ENCODE measurements at places on chromosomes 7 and 10.

DNA sequence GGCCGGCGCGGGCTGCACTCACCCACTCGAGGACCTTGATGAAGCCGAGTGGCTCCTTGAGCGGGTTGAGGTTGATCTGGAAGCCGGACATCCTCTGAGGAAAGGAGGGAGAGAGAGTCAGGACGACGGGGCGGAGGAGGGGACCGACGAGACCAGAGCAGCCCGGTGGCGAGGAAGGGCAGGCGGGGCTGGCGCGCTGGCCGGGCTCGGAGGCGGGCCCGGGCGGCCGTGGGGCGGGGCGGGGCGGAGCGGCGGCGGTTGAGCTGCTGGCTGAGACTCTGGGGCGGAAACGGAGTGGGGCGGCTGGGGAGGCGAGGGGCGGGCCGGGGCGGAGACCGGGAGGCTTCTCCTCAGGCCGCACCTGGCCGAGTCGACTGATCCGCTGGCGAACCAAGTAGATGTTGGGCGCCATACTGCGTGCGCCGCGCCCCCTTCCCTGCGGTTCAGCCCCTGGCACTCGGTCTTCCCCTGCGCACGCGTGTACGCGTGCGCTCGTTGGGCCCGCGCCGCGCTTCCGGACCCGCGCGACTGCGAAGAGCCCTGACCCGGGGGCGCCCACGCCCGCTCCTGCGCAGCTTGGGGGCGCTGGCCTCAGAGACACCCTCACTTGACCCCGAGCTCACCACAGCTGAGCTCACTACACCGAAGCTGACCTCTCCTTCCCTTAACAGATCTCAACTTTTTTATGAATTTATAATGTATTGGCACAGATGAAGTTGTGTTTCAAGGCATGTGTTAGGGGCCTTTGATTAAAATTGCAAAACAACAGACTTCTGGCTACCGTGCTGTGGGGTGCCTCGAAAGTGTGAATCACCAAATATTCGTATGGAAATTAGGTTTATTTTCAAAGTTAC is at the start of gene SYPL1:
TSS of gene SYPL1 (minus strand) at position 195 of the 854 bp plus-strand sequence. CDS start at position 91, 104 bp downstream.
- peak; percentile 84 for DNase-seq

- DNase-seq: no peak
These were observed 53.5 kb downstream of the NRF1 start for GRCh38 chr7:129665013-129665401.

DNA sequence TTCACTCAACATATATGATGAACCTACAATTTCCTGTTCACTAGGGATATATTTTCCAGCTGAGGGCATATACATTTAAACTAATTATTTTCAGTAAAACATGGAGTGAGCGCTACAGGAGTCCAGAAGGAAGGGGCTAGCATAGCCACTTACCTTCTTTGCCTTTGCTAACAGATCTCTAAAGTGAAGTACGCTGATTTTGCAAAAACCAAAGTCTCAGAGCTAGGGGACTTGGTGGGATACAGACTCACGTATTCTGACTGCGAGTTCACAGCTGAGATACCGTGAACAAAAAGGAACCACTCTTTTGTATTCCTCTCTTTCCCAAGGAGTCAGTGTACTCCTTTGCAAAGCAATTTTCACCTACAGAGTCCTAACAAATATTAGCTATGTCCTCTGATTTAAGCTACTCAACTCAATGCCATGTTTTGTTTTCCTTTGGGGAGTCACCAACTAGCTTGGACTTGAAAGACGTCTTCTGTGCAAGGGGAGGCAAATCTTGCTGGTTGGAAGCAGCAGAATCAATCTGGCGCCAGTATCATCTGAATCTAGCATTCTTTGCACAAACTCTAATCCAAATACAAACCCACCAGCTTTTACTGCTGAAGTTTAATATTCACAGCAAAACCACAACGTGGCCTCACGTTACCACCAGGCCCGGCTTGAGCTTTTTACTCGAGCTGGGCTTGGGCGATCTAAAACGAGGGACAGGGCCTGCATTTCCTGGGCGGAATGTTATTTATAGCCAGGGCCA is 657 bp downstream of the CDNF start:
- no peak for DNase-seq

DNA sequence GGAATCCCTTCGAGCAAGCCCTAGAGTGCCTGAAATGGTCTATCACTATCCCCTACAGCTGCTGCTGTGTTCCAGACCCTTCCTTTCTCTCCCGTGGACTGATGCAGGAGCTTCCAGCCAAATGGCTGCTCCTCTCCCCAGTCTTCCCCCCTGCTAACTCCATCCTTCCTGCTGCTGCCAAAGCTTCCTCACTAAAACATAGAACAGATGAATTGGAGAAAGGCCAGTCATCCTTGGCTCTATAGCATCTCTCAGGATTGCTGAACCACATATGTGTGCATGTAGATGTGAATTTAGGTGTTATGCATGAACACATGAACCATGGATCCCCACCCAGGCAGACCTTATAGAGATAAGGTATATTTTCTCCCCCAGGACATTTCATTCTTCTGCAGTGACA is 60.7 kb downstream of the GPR26 start:
- no peak for DNase-seq

GRCh38 chr7:130242198-130243014 is 24.3 kb upstream of the CPA2 start:
- DNase-seq: peak; percentile 27

DNA sequence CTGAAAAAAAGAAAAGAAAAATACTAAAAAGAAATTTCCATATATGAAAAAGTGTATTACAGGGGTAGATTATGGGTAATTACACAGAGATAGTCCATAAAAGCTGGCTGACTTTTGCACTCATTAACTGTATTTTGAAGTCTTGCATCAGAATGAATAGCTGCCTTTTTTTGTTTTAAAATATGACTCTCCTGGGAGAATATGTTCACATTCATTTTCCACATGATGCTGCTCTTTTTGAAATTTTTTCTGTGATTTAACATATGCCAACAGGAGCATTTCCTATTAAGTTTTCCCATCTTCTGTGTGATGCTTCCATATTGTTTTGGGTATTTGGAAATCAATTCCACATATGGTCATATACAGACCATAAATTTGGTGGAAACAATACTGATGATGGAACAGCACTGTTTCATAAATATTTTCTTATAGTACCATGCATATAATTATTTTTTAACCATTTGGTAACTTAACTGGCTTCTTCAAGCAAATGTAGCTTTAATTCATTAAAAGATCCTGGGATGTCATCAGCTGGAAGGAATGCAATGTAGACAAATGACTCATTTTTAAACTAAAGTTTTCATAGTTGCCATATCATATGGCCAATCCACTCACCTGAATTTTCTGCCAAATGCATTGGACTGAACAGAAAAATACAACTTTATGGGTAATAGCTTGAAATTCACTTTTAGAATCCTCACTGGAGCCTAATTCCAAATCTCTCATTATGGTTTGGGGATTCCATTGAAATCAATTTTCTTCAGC is 313.9 kb upstream of the GLI3 start:
- no peak for DNase-seq

DNA sequence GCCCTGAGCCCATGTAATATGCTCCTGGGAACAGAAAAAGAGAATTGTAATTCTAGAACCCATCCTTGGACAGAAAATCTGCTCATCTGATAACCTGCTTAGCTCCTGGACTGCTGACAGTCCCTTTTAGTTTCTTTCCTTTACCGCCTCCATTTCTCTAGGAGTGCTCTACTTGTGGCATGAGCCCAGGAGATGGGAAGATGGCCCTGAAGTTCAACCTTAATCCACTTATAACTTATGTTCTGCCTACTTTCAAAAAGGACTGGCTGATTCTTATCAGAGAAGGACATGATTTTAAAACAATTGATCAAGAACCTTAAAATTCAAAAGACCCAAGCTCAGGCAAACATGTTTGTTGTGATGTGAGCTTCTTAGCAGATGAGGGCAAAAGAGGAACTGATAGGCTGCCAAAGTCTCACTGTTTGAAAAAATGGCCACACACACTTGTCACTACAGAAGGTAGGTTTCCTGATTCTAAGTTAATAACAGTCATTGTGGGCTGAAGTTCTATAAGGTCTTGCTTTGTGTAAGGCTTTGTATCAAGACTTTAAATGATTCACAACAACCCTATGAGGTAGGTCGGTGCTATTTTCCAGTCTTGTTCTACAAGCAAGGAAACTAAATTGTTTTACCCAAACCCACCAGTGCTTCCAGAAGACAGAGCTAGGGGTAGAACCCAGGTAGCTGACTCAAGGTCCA is 94.3 kb upstream of the AFAP1L2 start:
- DNase-seq: no peak

DNA sequence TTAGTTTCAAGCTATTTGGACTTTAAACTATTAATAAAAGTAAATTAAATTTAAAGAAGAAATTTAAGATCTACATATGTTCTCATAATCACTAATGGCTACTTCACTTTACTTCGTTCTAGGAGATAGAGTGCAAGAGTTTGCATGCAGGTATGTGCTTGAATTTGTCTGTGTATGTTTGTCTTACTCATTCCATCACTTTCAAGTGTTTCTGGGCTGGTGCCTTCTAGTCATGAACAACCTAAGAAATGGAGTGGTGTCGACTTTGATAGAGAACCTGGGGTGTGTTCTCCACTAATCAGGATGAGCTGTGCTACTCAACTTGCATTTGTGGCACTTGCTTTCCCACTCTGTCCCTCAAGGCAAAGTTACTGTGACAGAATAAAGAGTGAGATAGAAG is 169.9 kb downstream of the KCND2 start:
- DNase-seq: no peak

DNA sequence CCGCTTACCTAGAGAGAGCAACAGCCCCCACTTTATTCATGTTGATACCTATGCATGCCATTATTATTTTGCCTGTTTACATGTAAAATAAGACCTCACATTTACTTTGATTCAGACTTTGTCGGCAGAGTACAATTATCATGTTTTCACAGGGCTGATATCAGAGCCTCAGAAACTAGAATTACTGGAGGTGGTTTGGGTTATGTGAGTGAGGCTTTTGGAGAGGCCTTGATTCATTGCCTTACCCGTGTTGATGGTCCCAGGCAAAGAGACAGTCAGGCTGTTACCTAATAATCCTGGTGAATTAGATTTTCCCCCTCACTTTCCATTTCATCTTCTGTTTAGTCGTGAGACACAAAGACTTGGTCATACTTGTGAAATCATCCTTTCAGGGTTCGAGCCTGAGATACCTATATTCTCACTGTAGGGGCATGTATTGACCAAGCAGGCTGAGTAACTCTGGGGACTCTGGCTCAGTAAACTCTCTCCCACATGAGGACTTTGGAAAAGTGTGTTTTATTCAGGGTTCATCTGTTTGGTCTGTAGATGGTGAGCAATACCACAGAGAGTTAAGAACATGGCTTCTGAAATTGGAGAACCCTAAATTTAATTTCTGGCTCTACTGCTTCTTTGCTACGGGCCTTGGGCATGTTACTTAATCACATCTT is 150.9 kb downstream of the CELF2 start:
- no peak for DNase-seq

DNA sequence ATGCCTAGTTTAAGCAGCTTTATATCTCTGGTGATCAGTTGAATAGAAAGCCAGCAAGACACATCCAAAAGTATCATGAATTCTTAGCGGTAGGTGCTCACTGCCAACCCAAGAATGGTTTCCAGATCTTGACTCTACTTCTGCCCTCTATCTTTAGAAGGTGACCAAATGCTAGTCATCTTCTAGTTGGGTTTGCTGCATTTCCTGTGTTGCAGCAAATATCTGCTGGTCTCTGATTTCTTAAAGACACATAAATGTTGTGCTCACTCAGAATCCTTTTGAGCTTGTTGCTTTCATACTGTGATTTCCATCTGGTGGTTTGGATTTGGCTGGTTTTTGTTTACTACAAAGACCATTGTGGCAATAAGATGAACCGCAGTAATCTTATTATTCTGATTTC is 2.2 kb downstream of the CDC123 start:
- DNase-seq: no peak

DNA sequence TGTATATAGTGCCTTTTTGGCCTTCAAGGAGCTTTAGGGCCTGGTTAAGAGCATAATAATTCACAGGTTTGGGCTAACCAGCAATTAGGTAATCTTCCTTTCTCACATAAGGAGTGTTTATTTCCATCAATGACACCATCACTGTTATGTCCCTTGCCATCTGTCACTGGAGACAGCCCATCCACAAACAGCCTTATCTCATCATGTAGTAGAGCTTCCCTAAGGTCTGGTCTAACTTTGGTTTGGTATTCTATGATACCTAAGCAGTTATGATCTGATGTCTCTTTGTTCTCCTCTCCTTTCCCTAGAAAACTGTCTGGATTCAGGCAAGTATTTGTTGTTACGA is 26.4 kb downstream of the MAPK8 start:
- no peak for DNase-seq

- DNase-seq: no peak
These were observed 34.3 kb downstream of the NPY start for GRCh38 chr7:24318326-24318725.

GRCh38 chr7:25348104-25348503 is 119.8 kb upstream of the NPVF start:
- no peak for DNase-seq

- DNase-seq: no peak
These were observed 21.5 kb downstream of the BTAF1 start for GRCh38 chr10:91944880-91945630.

DNA sequence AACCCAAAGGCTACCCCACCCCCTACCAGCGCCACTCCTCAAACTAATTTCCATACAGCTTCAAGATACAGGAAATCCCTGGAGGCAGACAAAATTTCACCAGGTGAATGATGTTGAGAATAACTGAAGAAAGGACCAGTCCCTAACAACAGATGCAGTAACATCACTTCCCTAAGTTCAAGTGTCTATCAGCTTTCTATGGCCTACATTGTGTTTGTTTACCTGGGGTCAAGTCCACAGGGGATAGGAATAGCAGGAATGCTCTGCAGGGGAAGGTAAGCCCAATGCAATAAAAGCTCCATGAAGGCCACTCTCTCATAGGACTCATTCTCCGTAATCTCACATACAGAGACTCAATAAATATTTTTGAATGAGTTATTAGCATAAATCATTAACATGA is 26.9 kb downstream of the FAM13C start:
- DNase-seq: no peak

DNA sequence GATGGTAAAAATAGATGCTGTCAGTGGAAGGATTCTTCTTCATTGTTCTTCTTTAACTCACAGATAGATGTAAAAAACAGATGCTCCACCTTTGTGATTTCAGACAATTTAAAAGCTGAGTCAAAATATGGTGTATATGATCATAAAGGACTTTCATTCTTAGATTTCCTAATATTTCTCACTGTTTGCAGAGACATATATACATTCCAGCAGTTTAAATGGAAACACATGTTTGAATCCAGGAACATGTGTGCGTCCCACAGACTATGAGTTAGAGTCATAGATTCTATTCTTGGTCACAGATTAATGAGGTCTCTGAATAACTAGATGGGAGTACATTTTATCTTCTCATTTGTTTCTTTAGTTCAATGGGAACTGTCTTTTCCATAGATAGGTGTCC is 109.6 kb downstream of the BICC1 start:
- DNase-seq: no peak

DNA sequence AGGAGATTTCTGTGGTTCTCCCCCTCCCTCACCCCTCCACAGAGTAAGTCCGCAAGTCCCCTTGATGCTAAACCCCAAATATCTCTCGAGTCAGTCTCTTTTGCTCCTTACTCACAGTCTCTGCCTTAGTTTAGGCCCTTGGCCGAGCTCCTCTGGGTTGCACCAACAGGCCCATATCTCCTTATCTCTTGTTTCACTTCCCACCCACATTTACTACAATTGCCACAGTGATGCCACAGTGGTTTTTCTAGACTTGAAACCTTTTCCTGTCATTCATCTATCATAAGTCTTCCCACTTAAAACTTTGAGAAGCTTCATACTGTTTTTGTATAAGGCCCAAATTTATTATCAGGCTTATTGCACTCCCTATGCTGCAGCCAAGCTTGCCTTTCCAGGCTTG is 23.4 kb upstream of the NME8 start:
- DNase-seq: no peak
